ENCODE measurements at places on chromosomes 16 and 17.

- no peak for DNase-seq
Observed at GRCh38 chr17:75822119-75822799, 21.9 kb downstream of the UNC13D start.

DNA sequence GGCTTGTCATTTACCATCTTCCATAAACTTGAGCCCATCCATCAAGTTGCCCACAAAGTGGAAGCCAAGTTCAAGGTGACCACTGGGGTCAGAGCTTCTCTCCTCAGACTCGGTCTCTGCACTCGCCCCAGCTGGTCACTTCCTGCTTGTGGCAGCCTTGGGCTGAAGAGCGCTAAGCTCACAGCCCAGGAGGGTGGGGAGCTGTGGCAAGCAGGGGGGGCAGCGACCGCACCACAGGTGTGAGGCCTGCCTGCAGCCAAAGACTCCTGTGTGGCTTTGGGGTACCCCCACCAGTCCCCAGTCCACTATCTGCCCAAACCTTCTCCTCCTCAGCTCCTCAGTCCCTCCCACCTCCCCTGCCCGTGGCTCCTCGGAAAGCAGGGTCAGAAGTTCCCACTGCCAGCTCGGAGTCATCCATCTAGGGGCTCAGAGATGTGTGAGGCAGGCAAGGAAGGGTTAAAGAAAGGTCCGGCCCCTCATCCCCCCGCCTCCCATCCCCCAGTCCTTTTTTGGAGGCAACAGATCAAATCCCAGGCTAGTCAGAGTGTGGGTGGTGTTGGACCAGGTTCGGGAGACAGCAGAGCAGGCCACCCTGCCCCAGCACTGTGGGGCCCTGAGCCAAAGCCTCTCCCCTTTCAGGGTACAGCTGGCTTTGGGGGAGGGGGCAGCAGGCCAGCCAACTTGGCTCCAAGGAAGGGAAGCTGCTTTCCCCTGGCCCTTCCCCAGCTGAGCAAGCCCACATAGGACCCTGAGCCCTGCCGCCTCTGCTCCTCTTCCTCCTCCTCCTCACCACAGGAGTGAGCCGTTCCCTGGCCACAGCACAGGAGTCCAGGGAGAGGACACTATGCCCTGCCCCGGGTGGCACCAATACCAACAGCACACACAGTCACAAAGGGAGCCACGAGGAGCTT is 3.2 kb downstream of the CSF3 start:
- peak; percentile 83 for DNase-seq

GRCh38 chr16:14285513-14286367 is 214.6 kb downstream of the MRTFB start:
- peak; percentile 90 for DNase-seq

- no peak for DNase-seq
Observed at GRCh38 chr16:82156761-82157533, 13.1 kb downstream of the MPHOSPH6 start.

- DNase-seq, result no peak
Observed at GRCh38 chr17:14557480-14557879, 256.6 kb downstream of the HS3ST3B1 start.

DNA sequence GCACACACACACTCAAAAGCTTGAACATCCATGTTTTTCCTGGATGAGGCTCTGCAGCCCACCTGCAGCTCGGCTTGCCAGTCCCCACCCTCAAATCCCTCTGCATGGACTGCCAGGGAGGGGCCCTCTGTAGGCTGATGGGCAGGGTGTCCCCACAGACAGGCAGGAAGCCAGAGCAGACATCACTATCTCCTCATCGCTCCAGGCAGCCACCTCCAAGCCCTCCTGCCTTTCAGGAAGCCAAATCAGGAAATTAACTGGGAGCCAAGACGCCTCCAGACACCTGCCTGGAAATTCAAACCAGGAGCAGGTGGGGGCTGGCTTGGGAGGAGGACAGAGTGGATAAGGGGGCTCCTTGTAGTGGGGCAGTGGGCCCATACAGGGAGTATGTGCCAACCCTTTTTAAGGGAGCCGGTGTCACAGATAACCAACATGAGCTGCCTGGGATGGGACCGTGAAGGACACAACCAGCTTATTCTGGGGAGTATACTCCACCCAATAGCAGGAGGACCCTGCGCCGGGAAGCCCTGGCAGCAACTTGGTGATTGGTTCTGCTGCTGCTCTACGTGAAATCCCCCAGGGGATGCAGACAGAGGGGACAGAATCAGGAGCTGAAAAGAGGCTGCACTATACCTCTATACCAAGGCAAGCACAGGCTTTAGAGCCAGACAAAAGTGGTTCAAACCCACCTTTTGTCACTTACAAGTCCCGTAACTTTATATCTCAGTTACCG is 139.1 kb downstream of the CCT6B start:
- no peak for DNase-seq

DNA sequence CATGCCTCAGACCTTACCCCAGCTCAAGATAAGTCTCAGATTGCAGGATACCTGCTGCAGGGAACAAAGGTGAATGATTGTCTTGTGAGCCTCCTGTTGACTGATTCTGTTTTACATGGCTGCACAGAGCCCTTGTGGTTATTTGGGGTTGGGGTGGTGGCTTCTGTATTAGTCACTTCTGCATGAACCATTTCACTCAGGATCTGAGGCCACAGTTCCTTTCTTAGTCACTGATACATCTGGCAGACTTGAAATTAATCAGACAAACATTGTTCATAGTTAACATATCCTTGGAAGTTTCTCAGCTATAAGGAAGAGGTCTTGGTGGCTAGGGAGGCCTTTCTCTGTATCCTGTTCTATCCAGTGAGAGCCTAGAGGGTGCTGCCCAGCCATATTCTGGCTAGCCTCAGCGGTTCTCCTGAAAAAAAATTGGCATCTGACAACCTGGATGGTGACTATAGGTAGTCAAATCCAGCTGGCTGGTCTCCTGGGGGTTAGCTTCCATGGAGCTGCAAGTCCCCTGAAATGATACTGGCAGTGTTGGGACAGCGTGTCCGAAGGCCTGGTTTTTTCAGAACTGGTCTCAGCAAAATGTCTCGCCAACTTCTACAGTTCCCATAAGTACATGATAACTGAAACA is 8.4 kb upstream of the PLK1 start:
- peak; percentile 89 for DNase-seq

DNA sequence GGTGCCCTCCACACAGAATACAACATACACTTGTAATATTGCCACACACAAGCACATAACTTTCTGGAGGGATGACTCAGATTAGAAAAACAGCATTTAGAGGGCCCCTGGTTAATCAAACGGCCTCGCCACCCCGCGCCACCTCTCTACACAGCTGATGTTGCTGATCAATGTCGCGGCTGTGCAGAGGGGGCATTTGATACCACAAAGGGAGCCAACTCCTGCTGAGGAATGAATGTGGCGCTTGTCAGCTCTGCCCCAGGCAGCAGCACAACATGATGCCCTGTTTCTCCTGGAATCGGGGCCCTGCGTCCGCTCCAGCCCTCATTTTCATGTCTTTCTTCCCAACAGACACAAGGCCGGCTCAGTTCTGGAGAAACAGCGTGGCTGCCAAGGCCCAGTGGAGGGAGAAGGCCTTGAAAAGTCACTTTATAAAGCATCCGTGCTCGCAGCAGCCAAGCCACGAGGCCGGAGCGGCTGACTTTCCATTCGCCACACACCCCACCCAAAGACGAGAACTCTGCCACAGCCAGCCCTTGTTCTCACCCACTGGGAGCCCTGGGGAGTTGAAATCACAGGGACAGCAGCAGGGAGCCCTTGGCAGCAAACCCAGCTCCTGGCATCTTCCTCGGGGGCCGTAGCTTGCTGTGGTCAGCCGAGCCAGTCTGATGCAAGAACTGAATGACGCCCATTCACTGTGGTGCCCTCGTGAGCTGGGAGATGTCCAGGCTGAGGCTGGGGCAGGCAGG is 65.6 kb downstream of the XYLT1 start:
- peak; percentile 68 for DNase-seq

- peak; percentile 80 for DNase-seq
Observed at GRCh38 chr16:74709441-74709877, 8.8 kb upstream of the MLKL start.

DNA sequence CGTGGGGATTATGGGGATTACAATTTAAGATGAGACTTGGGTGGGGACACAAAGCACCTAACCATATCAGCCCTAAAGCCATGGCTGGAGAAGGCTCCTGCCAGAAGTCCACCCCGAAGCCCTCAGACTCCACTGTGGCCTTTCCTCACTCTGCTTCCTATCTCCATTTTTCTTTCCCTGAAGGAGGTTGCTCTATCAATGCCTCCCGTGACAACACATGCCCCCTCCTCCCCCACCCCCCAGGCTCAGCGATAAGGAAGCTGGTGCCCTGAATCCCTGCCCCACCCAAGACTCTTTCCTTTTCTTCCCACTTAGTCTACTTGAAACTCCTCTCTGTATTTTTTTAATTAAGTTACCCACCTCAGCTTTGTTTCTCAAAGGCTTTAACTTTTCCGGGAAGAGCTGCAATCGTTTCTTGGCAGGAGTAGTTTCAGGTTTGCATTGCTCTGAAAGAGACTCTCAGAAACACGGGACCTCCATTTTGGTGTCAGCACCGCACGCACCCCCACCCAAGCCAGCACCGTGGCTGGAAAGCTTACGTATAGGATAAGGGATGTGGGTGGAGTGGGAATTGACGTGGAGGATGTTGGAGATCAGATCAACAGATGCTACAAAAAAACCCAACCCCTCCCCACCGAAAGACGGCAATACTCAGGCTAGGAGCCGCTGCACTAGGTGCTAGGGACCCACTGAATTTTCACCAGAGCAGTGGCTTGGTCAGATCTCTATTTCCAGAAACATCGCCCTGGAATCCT is 15.2 kb upstream of the CA4 start:
- peak; percentile 65 for DNase-seq
